T-cell (primary cell): ENCODE measurements at places on chromosomes 1 and 21.

DNA sequence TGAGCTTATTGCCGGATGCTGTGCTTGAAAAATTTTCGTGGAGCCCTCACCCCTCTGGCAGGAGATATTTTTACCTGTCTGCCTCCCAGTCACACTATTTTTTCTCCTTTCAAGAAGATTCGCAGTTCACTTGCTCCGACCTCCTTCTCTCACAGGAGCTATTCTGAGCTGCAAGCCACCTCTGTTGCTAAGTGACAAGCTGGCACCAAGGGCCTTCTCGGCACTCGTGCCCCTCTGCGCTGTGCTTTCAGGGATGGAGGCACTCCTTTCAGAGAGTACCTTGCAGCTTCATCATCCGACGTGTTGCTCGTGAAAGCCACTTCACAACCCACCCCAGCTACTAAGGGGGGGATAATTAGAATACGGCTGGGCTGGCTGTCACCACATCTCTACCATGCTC is 11.6 kb downstream of the SLC6A17 start:
- no peak for DNase-seq

- no peak for DNase-seq
Observed at GRCh38 chr1:108327534-108328466, 83.9 kb upstream of the NBPF4 start.

GRCh38 chr1:197127246-197127912 is 19.1 kb downstream of the ASPM start:
- DNase-seq = no peak

GRCh38 chr1:40818264-40818961 is 34.8 kb downstream of the KCNQ4 start:
- peak; percentile 81 for DNase-seq

DNA sequence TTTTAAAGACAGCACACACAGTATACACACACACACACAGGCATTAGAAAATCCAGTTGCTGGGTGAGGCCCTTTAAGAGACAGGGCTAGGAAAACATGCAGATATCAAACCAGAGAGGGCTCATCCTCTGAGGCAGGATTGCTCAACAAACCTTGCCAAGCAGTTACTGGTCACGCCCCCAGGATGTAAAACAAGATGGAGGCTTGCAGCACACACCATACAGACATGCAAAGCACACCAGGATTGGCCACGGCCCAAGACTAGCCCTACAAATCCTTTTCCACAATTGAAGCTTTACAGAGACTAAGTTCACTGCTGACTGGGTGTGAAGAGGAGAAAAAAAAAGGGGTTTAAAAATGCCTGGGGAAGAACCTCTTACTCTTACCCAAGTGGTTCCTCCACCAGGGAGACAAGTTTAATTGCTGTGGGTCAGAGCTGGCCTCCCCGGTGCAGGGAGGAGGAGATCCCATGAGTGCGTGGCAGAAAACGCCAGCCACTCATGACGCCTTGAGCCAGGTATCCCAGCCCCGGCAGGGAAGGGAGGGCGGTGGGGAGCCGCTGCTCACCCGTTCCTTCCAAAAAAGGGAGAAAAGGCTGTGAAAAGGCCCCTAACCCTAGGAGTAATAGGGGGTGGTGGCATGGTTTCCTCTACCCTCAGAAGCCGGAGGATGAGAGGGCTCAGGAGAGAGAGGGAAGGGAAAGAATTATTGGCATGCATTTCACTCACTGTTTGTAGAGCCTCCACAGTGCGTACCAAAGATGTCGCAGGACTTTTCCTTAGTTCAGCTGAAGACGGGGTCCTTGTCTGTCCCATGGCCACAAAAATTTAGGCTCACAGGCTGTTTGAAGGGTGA is 594.6 kb upstream of the ZP4 start:
- no peak for DNase-seq

DNA sequence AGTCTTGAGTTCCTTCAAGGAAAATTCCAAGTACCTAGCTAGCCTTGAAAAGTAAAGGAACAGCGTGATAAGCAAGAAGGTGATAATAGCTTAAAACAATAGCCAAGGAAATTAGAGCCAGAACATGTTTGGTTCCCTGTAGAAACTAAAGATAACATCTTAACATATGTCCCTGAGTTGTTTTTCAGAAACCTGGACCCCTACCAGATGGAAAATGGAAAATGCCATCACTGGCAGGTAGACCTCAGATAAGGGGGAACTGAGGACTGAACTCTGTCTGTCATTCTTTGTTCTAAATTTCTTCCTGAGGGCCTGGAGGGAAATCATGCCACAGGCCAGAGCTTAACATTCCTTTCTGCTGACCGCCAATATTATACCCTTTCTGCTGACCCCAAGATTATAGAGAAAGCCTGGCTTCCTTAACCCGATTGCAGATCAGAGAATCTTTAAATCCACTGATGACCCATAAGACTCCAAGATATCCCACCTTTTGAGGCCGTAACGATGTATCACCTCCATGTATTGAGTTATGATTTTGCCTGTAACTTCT is 23.4 kb downstream of the CNIH3 start:
- no peak for DNase-seq

GRCh38 chr1:185439727-185440415 is 122.8 kb upstream of the IVNS1ABP start:
- DNase-seq = no peak

DNA sequence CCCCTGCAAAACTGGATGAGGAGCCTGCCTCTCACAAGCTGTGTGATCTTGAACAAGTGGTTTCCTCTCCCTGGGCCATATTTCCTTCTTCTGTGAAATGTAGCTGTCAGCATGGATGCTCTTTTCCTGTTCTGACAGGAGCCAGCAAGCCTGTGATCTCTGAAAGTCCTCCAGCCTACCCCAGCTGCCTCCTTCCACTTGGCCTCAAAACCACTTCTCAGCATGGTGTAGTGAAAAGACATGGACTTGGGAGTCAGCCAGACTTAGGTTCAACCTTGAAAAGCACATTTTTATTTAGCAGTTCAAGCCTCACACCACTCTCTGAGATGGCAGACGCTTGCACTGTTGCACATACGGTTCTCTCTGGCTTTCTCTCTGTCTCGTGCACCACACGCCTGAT is 292.9 kb upstream of the DUSP10 start:
- DNase-seq = no peak
